ENCODE measurements at places on chromosomes 4 and X. TPM values are rescaled to one million over a fixed set of nuclear protein-coding genes. Genes with fewer than 3 reads are reported as not detected.
A peak's percentile ranks its signal among the peaks of the same experiment; 100 is the strongest.

DNA sequence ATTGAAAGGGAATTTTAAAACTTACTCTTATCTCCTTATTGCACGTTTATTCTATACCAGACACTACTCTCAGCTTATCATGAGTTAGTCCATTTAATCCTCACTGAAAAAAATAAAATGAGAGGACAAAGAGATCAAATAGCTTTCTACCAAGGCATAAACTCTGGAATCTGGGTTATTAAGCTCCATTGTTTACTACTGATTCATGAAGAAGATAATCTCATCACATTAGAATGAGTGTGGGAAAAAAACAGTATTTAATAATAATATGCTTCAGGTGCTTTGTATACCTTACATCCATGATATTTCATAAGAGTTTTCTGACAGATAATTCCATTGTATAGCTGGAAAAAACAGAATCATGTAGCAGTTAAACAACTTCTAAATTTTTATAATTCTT is 1092.6 kb downstream of the TECRL start:
- no peak for DNase-seq

DNA sequence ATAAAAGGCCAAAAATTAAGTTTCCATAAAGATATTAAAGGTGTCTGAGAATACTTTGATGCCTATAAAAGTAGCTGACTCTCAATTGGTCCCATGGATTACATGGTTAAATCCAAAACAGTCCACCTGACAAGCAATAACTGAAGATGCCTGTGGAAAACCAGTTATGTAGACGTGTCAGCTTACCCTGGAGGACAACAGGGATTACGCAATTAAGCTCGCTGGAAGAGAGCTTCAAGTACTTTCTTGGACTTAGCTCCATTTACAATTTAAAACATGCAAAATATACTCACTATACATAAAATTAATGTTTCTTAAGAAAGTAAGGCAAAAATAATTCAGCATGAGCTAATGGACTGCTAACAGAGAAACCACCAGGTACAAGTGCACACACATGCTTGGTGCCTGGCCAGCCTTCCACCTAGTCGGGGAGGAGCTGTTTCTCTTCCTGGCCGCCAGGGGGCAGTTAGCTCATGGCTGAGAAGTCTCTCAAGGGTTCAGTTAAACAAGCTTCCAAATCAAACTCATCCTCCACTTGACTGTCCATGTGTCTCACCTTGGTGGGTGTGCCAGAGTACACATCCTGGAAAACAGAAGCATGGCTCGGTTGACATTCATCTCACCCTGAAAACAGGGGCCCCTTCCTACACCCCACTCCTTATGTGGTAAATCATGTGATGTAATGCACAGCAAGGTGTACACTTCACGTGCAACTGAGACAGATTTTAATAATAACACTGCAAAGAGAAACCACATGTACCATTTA is 9.2 kb upstream of the FAM53A start:
- DNase-seq: peak; percentile 77

DNA sequence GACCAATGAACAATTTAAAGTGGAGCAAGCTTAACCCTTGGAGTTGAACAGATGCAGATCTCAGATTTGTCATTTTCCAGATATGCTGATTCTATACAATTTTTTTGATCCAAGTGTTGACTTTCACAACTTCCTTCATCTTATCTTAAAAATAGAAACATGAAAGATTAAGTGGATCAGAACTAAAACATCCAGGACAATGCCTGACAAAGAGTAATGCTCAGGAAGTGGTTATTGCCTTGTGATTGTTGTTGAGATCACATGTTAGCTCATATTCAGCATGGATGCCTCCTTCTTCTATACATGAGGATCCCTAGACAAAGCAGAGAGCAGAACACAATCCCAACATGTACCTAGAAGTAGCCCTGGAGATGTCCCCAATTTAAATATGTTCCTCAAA is 160.9 kb downstream of the PPARGC1A start:
- no peak for DNase-seq

DNA sequence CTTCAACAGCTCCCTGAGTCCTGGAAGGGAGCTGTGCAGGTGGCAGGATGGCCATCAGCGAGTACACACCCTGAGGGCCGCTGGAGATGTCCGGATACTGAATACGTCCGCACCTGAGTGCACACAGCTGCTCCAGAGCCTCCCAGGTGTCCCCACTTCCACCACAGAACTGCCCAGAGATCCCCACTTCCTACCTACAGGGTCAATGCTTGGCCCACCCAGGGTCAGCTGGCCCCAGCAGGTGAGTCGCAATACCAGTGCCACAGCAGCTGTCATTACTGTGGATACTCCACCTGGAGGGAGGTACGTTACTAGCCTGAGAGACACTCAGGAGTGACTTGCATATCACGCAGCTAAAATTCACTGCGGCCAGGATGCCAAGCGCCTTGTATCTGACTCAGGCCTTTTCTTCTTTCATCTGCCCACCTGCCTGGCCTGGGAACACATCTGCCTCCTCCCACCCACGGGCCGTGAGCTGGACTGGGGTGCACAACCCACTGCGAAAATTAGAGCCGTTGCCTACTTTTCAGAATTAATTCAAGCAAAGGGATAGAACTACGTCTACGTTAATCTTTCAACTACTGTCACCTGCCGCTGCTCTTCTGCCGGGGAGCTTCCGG is 9.4 kb downstream of the C4orf50 start:
- no peak for DNase-seq

DNA sequence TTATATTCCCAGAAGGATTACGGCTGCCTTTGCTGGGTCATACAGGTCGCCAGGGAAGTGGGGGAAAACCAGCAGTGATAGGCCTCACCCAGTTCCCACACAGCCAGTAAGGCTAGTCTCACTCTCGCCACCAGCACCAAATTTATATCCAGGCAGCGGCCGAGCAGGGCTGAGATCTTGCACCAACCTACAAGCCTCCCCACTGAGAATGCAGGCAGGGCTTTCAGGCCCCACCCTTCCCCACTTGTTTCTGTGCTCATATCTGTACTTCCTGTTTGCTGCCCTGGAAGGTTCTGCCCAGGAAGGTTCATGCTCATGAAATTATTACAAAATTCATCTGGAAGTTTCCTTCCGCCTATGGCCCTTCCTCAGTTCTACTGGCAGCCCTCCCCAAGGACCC is 179.7 kb downstream of the STIM2 start:
- no peak for DNase-seq

GRCh38 chr4:76011700-76012387 is 4.5 kb upstream of the CXCL9 start:
- no peak for DNase-seq

- DNase-seq: no peak
Observed at GRCh38 chr4:72118017-72118416, 86.2 kb downstream of the NPFFR2 start.

GRCh38 chrX:10015723-10016518 is 48.8 kb downstream of the CLDN34 start:
- DNase-seq: peak; percentile 35

DNA sequence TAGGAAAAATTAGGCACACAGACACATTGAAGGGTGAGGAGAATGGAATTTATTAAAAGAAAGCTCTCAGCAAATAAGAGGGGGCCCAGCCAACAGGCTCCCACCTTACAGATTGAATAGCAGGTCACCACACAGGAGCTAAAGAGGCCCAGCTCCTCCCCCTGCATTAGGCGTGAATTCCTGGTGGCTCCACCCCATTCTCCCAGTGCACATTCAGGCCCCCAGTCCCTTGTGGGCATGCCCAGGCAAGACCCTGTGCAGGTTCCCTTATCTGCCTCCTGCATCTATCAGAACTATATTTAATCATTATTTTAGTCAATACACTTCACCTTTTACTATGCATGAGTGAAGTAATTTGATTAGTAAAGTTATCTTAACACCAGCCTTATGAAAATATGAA is 856.3 kb upstream of the NDST4 start:
- no peak for DNase-seq

GRCh38 chrX:1679238-1679637 is 64.4 kb downstream of the ASMT start:
- no peak for DNase-seq

- DNase-seq: no peak
Observed at GRCh38 chr4:4428966-4429875, 42.3 kb downstream of the NSG1 start.

- no peak for DNase-seq
Observed at GRCh38 chr4:7692451-7693236, 247.0 kb downstream of the AFAP1 start.

GRCh38 chr4:14383652-14384051 is 618.6 kb upstream of the CPEB2 start:
- DNase-seq: peak; percentile 1

DNA sequence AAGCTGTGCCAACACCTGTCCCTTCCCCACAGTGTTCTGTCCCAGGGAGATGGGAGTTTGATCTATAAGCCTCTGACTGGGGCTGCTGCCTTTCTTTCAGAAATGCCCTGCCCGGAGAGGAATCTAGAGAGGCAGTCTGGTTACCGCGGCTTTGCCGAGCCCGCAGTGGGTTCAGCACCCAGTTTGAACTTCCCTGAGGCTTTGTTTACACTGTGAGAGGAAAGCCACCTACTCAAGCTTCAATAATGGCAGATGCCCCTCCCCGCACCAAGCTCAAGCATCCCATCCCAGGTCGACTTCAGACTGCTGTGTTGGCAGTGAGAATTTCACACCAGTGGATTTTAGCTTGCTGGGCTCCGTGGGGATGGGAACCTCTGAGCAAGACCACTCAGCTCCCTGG is 33.3 kb upstream of the ARSJ start:
- DNase-seq: no peak

DNA sequence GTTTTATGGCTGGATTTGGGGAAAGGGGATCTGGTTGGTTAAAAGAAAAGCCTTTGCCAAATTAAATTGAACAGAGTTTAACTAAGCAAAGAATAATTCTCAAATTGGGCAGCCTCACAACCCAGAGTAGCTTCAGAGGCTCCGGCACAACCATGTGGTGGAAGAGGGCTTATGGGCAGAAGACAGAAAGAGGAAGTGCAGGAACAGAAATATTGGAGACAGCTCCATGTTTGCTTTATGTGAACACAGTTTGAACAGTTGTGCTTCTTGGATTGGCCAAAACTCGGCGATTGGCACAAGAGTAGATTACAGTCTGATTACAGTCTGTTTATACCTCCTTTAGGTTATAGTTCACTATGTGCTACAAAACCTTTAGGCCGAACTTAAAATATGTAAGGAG is 562.7 kb downstream of the TRIML1 start:
- no peak for DNase-seq

- DNase-seq: no peak
Observed at GRCh38 chr4:20046179-20046578, 205.5 kb upstream of the SLIT2 start.

- DNase-seq: no peak
Observed at GRCh38 chrX:118545510-118545909, 49.9 kb downstream of the DOCK11 start.

DNA sequence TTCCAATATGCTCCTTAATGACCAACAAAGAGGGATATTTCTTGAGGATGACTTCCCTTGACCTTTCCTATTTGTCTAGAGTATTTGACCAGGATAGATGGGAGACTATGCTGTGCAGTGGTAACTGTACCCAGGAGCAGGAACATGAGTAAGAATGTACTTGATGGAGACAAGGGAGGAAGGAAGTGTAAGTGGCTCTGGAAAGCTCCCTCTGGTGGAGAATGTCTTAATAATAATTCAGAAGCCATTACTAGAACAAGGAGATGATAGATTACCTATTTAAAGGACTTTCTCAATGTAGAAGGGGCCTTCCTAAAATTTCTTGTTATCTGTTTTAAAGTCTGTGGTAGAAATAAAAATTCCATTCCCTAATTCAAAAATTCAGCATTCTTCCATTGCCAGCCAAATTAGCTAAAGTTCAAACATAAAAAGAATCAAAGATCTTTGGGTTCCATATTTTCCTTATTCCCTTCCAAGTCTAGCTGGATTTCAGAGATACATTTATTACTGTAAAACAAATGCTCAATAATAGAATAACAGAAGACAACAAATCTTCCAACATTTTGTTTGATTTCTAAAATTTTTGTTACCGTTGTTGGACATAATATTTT is 83.8 kb downstream of the GRID2 start:
- DNase-seq: no peak

GRCh38 chrX:56764153-56764974 is 35.3 kb downstream of the NBDY start:
- DNase-seq: peak; percentile 88

DNA sequence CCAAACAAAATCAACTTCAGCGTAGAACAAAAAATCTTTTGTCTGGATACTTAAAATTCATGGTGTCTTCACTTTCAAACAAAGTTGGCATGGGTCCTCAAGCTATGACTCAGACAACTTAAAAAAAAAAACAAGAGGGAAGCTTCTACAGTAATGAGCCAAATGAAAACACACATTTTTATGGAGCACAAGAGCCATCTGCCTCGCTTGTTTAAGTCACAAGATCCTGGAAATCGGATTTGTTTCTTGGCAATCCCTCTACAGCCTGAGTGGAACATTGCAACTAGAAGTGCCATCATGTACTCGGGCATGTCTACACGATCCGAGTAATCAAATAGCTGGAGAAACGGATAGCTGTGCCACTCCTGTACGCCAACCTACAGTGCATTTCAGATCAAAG is 22.6 kb downstream of the LAMP2 start:
- no peak for DNase-seq

DNA sequence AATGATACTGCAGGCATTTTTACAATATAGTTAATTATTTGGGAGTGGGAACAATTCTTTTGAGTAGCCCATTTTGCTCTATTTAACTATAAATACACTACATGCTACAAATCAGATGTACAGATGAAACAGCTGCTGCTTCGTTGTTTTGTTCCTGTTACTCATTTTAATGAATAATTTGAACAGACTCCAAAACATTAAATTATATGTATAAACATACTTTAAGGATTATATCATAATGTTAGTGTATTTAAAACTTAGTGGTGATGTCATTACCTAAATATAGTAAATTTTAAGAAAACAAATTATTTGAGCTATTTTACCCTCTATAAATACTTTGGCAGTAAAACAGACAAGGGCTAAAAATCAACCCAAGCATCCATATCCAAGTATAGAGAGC is 60.7 kb downstream of the GAB1 start:
- DNase-seq: no peak

GRCh38 chr4:6230827-6231662 is 30.7 kb upstream of the JAKMIP1 start:
- DNase-seq: no peak

Gene CSAG1
- polyA plus RNA-seq: not detected

Gene UCP1
- not detected for polyA plus RNA-seq

Gene IL3RA
- polyA plus RNA-seq: 4.1 TPM

Gene ZNF711
- 7.1 TPM for polyA plus RNA-seq

Gene WNK3
- 0.34 TPM for polyA plus RNA-seq

Gene RRH
- polyA plus RNA-seq: not detected

Gene EXOC1L
- polyA plus RNA-seq: not detected

Measured in naive B cell (primary cell).